ENCODE measurements at places on chromosomes 2 and 18. TPM values are rescaled to one million over a fixed set of nuclear protein-coding genes. Genes with fewer than 3 reads are reported as not detected.

KIAA2012 gene
- not detected for total RNA-seq

HOXD9 gene
- not detected for total RNA-seq

C18orf54 gene
- 1.9 TPM for total RNA-seq

GNLY gene
- total RNA-seq = 1.8 TPM

CABLES1 gene
- 34.6 TPM for total RNA-seq

HOXD13 gene
- total RNA-seq = not detected

GBX2 gene
- not detected for total RNA-seq

CEBPZOS gene
- 35.5 TPM for total RNA-seq

TUBA4B gene
- not detected for total RNA-seq

ZNF385B gene
- total RNA-seq = not detected

UGT1A9 gene
- total RNA-seq = not detected

MYCN gene
- not detected for total RNA-seq

TUBA3E gene
- total RNA-seq = not detected

EIF4E2 gene
- 67.2 TPM for total RNA-seq

ALPI gene
- not detected for total RNA-seq

AGXT gene
- total RNA-seq = not detected

ZBTB7C gene
- not detected for total RNA-seq

CD8B gene
- not detected for total RNA-seq

DYSF gene
- 0.13 TPM for total RNA-seq

KLHL30 gene
- not detected for total RNA-seq

ZNF638 gene
- total RNA-seq = 125 TPM

LHCGR gene
- not detected for total RNA-seq

SLC9A4 gene
- total RNA-seq = 0.05 TPM

PSMA8 gene
- total RNA-seq = 0.89 TPM

All from activated B cell treated with CpG ODN at 0.5 μM for 24 hours (primary cell).